ENCODE measurements at places on chromosomes 6 and 20. TPM values are rescaled to one million over a fixed set of nuclear protein-coding genes. Genes with fewer than 3 reads are reported as not detected.

DNA sequence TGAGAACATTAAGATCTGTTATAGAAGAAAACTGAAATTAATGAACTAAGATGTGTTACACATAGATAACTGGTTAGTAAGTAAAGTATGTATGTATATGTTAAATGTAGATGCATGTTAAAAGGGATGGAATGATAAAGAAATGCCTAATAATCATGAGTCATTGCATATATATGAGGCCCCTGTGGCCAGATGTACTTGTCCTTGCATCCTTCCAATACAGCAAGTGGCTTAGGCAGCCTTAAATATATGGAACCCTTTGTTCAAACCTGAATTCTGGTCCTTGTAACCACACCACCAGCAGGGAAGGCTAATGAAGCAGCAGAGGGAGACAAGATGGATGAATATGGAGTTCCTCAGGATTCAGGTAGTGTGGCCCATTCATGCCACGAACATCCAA lies 9.8 kb upstream of the AKAP7 start:
- H3K27me3 ChIP-seq = peaks cover 10% of the 10 kb centered on the region
- H3K36me3 ChIP-seq = no peaks in the 10 kb centered on the region
- H3K4me1 ChIP-seq = no peaks in the 10 kb centered on the region
- no peak overlapping the region for H3K4me3 ChIP-seq
- no peak overlapping the region for H3K27ac ChIP-seq

DNA sequence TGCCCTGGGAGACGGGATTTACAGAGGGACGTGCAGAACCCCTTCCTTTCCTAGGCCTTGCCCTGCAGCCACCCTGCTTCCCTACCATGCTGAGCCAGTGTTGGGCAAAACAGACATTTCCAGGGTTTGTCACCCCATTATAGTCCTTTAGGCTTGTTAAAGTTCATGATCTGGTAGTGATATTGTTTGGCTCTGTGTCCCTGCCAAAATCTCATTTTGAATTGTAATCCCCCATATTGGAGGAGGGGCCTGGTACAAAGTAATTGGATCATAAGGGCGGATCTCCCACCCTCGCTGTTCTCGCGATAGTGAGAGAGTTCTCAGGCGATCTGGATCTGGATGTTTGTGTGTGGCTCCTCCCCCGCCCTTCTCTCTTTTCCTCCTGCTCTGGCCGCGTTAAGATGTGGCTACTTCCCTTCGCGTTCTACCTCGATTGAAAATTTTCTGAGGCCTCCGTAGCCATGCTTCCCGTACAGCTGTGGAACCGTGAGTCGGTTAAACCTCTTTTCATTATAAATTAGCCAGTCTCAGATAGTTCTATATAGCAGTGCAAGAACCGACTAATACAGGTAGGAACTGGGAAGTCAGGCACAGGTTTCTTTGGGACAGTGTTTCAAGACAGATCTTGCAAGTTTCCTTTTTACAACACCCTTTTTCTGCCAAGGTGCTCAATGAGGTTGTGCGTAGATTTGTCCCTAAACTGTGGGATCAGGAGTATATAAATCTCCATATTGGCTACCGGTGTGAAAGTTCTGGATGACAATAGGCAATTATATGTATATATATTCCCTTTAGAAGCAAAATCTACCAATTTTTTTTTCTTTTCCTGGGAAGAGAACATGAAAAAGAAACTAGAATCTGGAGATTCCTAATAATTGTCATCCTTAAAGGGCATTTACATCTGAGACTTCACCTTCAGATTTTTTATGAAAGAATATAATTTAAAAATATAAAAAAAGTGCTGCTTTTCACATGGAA lies 152.1 kb downstream of the SAMD5 start:
- no peak overlapping the region for H3K4me3 ChIP-seq
- H3K4me1 ChIP-seq = no peaks in the 10 kb centered on the region
- H3K36me3 ChIP-seq = no peaks in the 10 kb centered on the region

- H3K4me1 ChIP-seq = no peaks in the 10 kb centered on the region
- no peaks in the 10 kb centered on the region for H3K27me3 ChIP-seq
- no peak overlapping the region for H3K4me3 ChIP-seq
- no peak for DNase-seq
These were observed 292.5 kb upstream of the SGK1 start for GRCh38 chr6:134610411-134610810.

GRCh38 chr6:145929037-145929633 lies 35.0 kb downstream of the SHPRH start:
- no peaks in the 10 kb centered on the region for H3K4me1 ChIP-seq
- H3K4me3 ChIP-seq = no peak overlapping the region
- peaks cover 18% of the 10 kb centered on the region for H3K36me3 ChIP-seq
- H3K27ac ChIP-seq = no peak overlapping the region
- DNase-seq = no peak

DNA sequence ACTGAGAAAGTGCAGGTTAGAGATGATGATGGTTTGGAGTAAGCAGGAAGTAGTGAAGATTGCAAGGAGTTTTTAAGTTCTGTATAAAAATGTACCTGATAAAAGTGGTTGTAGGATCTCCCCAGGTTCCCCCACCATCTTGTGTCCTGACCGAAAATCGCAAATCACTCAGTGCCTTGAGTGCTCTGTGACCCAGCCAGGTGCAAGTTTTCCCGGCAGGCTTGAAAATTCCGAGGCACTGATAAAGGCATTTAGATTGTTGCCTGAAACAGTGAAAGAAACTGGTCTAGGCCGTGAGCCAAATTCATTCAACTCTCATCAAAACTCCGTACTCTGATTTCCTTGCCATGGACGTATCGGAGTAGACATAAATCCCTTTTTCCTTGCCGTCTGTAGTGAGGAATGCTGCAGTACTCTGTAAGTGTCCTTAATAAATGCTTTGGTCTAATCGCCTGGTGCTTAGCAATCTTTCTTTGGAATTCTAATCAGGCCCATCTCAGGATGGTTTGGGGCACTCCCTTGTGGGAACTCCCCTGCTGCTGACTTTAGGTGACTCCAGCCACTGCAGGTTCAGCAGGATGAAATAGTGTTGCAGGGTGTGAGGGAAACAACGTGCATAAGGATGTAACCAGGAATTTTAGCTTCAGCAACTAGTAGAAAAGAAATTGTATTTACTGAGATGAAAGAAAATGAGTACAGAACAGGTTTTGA lies 1199.8 kb upstream of the MAP3K7 start:
- H3K4me1 ChIP-seq = no peaks in the 10 kb centered on the region
- H3K27ac ChIP-seq = no peak overlapping the region
- DNase-seq = no peak

Gene EEF1A2
- total RNA-seq = 0.17 TPM
